ENCODE measurements at places on chromosomes 5 and 9.

- DNase-seq = peak; percentile 16
These were observed 31.2 kb downstream of the KCNMB1 start for GRCh38 chr5:170357955-170358444.

GRCh38 chr5:6029811-6030271 is 348.5 kb downstream of the MED10 start:
- no peak for DNase-seq

GRCh38 chr9:106878934-106879333 is 16.0 kb downstream of the ZNF462 start:
- no peak for DNase-seq

DNA sequence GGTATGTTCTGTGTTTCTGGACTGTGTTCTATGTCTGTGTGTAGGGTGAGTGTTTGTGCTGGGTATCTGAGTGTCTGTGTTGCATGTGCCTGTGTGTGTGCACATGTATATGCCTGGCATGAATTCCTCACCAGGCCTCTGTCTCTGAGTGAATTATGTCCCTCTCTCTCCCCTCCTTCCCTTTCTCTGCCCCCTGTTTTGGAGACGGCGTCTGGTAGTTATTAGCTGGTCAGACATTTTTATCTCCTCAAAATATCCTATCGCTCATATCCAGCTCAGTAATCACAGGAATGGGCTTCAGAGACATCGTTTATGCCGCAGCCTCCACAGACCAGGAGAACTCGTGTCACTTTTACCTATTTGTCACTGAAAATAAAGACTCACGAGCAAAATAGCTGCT is 483.2 kb upstream of the BRINP1 start:
- no peak for DNase-seq

GRCh38 chr5:68911840-68912690 is 181.7 kb upstream of the SLC30A5 start:
- DNase-seq = no peak

DNA sequence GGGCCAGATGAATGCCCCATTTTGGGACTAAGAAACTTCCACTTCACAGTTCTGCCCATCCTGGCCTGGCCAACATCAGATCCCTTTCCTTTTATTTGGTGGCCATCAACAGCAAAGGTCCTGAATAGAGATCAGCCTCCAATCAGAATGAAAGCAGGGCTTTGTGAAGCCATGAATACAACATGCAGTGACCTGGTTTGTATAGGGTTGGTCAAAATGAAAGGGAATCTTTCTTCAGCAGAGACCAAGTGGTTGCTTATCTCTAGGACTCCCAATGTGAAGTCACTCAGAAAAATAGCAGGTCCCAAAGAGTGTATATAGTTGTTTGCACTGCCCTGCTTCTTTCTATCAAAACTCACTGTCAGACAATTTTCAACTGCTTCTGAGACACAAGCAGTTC is 113.9 kb upstream of the SLC12A2 start:
- no peak for DNase-seq

- DNase-seq = no peak
These were observed 720 bp downstream of the NUDT12 start for GRCh38 chr5:103561685-103562452.

GRCh38 chr5:139698490-139699146 is 50.5 kb downstream of the CXXC5 start:
- DNase-seq = peak; percentile 15

- no peak for DNase-seq
These were observed 20.9 kb downstream of the ANXA2R start for GRCh38 chr5:43019291-43019613.

GRCh38 chr9:131098391-131099101 is 2.2 kb downstream of the AIF1L start:
- no peak for DNase-seq

- DNase-seq = no peak
These were observed 1141.5 kb upstream of the CDH6 start for GRCh38 chr5:30051976-30052375.

DNA sequence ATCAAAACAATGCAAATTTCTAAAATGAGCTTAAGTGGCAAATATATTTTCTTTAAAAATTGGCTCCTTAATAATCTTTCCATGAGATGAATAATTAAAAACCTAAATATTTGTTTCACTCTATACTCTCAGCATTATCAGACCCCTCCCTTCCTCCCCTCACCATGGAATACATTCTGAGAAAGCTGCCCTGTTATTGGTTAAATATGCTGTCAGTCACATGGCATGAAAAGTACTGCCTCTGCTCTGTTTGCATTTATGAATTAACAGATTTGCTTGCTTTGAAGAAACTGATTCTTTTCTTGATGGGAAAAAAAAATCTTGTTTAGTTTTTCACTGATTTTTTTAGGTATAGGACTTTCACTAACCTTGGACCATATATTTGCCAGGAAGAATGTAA is 17.0 kb upstream of the RPS23 start:
- no peak for DNase-seq

GRCh38 chr5:143648696-143649095 is 163.3 kb upstream of the HMHB1 start:
- peak; percentile 9 for DNase-seq

DNA sequence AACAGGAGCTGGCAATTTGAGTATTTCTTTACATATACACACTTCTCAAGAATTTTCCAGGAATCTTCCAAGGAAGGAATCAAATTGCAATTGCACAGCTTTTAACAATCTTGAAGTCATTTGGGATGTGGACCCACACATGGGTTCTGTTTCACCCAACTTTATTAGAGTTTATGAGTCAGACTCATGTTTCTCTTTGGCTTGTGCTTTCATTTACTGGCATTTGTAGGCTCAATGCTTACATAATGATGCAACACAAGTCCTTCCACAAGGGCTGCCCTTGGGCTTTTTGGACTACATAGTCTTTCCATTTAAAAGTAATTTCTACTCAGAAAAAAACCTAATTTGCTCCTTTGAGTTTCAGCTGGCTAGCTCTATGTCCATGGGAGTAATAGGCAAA is 4.6 kb upstream of the CDC37L1 start:
- DNase-seq = no peak

DNA sequence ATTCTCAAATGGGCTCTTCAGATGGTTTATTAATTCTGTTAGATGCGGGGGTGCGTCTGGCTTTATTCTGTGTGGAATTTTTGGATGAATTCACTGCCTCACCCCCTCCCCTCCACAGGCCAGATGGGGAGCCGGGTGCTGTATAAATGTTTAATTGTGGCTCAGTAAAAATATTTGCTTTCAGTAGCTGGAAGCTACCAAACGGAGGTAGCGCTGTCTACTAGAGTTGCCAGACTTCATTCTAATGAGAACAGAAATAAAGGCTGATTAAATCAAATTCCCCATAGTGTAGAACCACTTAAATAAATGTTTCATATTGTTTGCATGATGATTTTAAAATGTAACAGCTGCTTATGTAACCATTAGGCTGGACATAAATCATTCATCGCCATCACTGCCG is 34.5 kb upstream of the KCNMB1 start:
- DNase-seq = no peak

GRCh38 chr5:83837265-83837907 is 116.7 kb upstream of the HAPLN1 start:
- no peak for DNase-seq

DNA sequence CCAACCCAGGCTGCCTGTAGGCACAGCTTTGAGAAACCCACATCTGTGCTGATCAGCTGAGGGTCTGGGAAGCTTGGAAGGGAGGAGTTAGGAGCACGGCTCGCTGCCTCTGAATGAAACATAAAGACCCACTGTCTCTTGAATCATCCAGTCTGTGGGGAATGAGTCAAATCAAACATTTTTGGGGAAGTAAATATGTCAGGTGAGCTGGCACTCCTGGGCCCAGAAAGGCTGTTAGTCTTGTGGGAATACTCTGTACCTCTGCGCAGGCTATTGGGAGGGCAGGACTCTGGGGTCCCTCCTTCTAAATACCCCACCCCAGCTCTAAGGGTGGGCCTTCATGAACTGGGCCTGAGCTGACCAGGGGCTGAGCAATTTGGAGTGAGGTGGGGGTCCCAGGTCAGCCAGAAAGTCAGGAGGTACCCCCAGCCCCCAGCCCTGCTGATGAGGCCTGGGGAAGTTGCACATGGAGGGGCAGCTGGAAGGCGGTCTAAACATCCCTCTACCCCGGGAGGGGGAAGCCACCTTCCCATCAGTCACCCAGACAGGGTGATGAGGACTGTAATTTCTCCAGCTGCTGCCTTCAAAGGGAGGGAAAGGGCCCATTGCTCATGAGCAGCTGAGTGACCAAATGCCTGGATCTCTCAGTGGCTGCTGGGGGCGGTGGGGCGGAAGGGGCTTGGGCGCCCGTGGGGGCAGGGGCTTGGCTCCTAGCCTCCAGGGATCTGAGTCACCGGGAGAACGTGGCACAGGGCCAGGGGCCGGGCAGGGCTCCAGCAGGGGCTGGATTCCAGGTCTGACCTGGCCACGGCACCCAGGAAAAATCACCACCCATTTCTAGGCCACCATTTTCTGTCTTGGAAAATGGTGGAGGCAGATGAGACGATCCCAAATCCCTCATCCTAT is 10.8 kb downstream of the FIBCD1 start:
- DNase-seq = no peak

- no peak for DNase-seq
These were observed 4.7 kb upstream of the ADCY2 start for GRCh38 chr5:7391215-7391614.

GRCh38 chr5:127813633-127814587 is 110.7 kb downstream of the CCDC192 start:
- no peak for DNase-seq

GRCh38 chr9:6943293-6943692 is 185.5 kb downstream of the KDM4C start:
- DNase-seq = no peak

GRCh38 chr5:89904442-89904841 is 505.1 kb downstream of the CETN3 start:
- no peak for DNase-seq

GRCh38 chr5:10480237-10480985 is 38.7 kb downstream of the ROPN1L start:
- DNase-seq = no peak

GRCh38 chr9:38281917-38282316 is 110.6 kb upstream of the ALDH1B1 start:
- DNase-seq = no peak

DNA sequence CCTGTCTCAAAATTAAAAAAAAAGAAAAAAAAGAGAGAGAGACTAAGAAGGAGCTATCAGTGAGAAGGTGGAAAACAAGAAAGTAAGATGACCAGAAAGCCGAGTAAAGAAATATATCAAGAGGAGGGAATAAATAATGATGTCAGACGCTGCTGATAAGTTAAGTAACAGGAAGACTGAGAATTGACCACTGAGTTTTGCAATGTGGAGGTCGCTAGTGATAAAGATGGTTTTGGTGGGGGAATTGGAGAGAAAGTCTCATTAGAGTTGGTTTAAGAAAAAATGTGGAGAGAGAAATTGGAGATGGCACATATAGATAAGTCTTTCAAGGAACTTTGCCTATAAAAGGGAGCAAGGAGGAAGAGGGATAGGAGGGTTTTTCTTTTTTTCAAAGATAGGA is 91.9 kb downstream of the RAD23B start:
- no peak for DNase-seq

- DNase-seq = no peak
These were observed 268.0 kb upstream of the KIF2A start for GRCh38 chr5:62038024-62038423.

DNA sequence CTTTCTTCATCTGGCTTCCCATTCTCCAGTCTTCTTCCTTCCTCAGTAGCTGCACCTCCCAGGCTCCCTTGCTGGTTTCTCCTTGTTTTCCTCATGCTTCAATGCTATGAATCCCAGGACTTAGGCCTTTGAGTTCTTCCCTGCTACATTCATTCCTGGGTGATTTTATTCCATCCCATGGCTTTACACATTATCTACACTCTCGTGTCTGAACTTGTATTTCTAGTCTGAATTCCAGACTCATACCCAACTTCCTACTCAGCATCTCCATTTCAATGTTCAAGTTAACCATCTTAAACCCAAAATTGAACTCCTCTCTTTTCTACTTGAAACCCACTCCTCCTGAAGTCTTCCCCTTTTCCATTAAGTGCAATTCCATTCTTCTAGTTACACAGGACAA is 20.0 kb downstream of the SLC24A2 start:
- no peak for DNase-seq

GRCh38 chr5:11048760-11049159 is 287.7 kb upstream of the DAP start:
- DNase-seq = no peak

DNA sequence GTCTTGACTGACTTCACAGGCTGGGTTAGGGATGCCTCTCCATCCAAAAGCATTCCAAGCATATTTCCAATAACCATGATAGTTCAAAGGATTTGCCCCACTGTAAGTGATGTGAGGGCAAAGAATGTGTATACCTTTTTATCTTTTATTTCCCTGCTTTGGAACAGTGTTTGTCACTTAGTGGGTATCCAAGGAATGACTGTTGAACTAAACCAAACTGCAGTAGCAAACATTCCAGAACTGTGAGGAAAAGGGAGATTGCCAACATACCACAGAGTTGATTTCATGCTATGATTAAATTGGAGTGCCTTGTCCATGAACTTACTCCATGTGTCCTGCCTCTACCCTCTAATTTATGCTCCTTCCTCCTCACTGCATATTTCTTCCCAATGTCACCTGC is 400.0 kb downstream of the KIAA0825 start:
- DNase-seq = no peak

DNA sequence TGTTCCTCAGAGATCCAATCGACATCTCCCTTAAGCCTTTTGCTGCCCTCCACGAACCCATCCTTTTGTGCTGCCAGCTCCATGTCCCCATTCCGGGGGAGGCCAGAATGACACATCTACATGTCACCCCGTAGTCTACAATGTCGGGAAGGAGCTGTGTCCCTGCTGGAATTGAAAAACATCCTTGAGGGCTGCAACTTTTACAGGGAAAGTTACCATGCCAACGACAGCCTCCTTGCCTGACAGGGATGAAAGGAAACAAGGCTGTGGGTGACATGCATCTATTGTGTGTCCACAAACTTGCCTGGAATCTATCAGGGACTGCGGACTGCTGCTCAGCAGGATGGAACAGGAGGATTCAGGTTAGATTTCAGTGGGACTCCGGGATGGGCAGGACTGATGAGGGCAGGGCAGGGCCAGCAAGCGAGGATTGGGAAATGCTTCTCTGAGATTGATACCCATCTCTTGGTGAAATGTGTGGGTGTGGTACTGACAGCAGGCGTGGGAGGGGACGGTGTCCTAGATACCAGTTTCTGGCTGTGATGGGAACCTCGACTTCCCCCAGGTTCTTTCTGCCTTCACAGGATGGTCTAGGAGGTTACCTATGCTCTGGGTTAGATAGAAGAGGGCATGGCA is 25.5 kb downstream of the EGR1 start:
- no peak for DNase-seq

GRCh38 chr5:98963019-98963418 is 34.2 kb upstream of the CHD1 start:
- DNase-seq = no peak

DNA sequence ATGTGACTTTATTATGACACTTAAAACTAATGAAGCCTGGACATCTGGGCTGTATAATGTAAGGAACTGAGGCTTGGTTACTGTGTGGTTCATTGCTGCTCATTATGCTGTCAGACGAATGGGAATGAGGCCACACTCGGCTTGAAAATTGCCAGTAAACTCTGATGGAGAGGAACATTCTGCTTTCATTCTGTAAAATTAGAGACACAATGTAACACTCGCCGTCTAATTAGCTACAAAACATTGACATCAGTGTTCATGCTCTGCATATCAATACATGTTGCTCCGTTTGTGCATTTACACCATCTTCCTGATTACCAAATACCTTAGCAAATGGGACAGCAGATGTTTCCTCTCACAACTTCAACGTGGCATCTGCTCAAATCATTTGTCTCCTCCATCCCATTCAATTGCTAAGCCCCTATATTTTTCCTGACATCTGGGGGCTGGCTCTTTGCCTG is 133.0 kb downstream of the SLC28A3 start:
- DNase-seq = no peak

GRCh38 chr9:32426278-32426939 is 42.0 kb downstream of the ACO1 start:
- no peak for DNase-seq
